Suprapubic skin (tissue), 4 donors: ENCODE measurements at places on chromosomes 5 and 9. TPM values are rescaled to one million over a fixed set of nuclear protein-coding genes. Genes with fewer than 3 reads are reported as not detected.

LEAP2 gene
- total RNA-seq, result 0.45 TPM

CNOT6 gene
- total RNA-seq, result 16.1 TPM

PKD2L2 gene
- not detected for total RNA-seq

HACD4 gene
- total RNA-seq, result 1.9 TPM

PTGES gene
- total RNA-seq, result 22.2 TPM

ADAMTS13 gene
- total RNA-seq, result 1.2 TPM

CFAP157 gene
- total RNA-seq, result 0.57 TPM

ERAP2 gene
- total RNA-seq, result 14.0 TPM

TMEM174 gene
- not detected for total RNA-seq

CMYA5 gene
- total RNA-seq, result 24.9 TPM

DNA sequence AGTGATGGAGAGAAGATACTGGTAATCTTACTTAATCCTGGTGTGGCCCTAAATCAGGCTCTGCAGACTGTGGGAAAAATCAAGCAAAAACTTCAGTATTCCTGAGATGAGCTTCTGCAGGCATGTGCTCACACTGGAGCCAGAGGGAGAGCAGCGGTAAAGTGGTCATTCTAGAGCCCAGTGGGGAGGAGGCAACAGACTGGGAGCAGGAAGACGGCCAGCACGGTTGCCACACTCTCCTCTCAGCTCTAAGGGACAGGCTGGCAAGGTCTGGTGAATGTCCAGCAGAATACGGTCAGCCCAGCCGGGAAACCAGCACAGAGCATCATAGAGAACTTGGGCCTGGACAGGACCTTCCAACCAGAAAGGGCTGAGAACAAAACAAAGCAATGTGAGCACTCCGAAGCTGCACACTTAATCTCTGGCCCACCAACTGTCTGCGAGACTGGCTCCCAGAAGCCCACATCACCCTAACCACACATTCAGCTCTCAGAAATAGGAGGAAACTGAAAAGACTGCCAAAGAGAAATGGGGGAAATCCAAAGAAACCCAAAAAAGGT, 30.3 kb downstream of the MED27 start:
- DNase-seq, result no peak

GRCh38 chr9:120889606-120890271, 12.8 kb upstream of the PHF19 start:
- DNase-seq, result no peak

- no peak for DNase-seq
These were observed 14.0 kb upstream of the CFAP95 start for GRCh38 chr9:69806627-69807026.

DNA sequence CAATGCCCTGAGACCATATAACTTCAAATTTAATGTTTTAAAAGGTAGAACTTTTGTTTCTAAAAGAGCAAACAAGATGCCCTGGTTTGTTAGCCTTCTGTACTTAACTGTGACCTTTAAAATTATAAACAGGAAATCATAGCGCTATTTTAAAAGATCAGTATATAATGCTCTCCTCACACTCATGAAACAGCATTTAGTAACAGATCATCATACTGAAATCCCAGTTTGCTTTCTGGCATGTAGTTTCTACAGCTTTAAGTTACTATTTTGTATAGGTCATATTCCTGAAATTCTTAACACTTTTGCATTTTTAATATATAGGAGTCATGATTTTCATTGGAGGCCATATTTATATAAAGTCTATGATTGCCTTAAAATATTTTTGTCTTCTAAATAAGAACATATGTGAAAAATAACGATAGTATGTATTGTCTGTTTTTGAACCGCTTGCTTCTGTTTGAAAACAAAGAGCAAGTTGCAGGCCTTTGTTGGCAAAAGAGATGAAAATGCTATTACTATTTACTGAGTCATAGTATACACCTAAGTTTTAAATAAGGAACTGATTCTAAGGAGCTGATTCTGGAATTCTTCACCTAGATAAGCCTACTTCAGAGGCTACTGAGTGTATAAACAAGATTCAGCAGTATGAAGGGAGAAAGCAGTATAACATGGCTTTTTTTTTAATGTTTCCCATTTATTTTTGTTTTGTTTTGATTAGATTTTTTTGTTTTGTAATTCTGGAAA, 20.5 kb downstream of the SRFBP1 start:
- DNase-seq, result no peak

DNA sequence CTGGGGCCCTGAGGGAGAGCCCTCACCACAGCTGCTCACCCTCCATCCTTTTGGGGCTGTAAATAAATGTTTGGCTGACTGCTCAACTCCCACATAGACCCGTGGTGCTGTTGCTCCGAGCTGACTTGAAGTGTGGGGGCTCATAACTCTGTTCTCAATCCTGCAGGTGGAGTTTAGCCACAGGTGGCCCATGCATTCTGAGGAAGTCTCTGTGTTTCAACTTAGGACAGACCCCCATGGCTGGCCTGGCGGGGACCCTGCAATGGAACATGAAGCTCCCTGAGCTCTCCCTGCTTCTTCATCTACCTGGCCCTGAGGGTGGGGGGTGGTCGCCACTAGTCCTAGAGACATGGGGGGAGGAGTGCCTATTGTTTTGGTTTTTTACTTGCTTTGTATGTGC, 19.7 kb downstream of the NDUFS6 start:
- DNase-seq, result no peak

DNA sequence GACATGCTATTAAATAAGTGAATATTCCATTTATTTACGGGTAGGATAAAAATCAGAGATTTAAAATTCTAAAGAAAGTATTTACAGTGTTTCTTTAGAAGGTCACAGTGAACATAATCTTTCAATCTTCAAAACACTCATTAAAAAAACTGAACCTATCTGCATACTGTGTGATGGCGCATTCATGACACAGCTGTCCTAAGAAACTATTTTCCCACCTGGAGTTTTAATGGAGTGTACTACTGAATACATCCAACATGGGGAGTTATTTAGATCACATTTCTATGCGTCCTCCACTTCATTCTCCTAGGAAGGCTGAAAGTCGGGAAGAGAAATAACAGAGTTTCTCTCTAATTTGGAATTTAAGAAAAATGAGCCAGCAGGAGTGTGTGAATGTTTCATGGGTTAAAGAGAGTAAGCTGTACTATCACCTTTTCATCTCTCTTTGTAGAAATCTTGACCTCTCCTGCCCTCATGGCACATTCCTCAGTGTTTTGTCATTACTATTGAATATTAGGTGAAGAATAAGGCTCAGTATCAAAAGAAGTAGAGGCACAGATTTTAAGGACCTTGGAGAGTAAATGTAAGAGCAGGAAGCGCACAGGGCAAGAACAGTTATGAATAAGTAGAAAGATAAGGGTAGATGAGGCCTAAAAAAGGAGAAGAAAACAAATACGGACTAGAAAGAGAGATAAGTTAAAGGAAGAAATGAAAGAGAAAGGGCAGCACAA, 551.2 kb upstream of the TUSC1 start:
- no peak for DNase-seq

GRCh38 chr9:72614067-72614466, 92.7 kb downstream of the TMC1 start:
- no peak for DNase-seq

- no peak for DNase-seq
These were observed 22.6 kb downstream of the PLAC8L1 start for GRCh38 chr5:146082798-146083197.

GRCh38 chr9:137798901-137799629, 78.5 kb upstream of the CACNA1B start:
- DNase-seq, result no peak

GRCh38 chr5:83946516-83946915, 225.9 kb upstream of the HAPLN1 start:
- DNase-seq, result no peak

GRCh38 chr5:30447431-30447830, 746.1 kb upstream of the CDH6 start:
- no peak for DNase-seq

- no peak for DNase-seq
These were observed 58.6 kb upstream of the RICTOR start for GRCh38 chr5:39132792-39133191.

GRCh38 chr9:109600142-109600541, 102.0 kb upstream of the PTPN3 start:
- DNase-seq, result no peak

DNA sequence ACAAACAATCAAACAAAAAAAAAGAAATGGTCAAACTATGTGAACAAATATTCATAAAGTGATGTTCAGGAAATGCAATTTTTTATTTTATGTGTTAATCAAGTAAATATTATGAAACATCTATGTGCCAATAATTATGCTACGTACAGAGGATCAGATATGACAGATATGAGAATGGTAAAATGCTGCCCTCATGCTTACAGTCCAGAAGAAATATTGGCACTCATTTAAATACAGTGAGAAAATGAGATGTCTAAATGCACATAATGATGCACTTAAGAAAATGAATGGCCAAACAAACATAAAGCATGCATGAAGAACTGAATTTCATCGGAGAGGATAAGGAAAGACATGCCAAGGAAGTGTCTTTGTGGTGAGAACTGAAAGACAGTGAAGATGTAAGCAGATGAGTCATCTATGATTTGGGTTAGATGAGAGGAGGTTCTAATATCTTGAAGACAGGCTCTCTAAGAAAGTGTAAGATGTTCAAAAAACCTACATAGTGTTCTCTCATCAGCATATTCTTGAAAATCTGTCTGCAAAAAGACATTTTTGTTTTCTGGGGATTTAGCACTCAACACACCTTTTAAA, 1231.1 kb upstream of the ACO1 start:
- no peak for DNase-seq

GRCh38 chr5:14834584-14835550, 36.7 kb downstream of the ANKH start:
- no peak for DNase-seq

DNA sequence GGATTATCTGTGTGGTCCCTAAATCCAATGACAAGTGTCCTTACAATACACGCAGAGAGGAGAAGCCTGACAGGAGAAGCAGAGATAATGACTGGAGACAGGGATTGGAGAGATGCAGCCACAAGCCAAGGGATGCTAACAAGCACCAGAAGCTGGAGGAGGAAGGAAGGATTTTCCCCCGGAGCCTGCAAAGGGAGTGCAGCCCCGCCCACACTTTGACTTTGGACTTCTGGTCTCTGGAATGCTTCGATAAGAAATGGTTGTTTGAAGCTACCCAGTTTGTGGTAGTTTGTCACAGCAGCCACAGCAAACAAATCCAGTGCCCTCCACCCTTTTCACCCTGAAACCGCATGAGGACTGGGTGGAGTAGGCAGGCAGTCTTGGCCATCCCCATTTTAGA, 77.2 kb upstream of the BOD1 start:
- DNase-seq, result no peak

DNA sequence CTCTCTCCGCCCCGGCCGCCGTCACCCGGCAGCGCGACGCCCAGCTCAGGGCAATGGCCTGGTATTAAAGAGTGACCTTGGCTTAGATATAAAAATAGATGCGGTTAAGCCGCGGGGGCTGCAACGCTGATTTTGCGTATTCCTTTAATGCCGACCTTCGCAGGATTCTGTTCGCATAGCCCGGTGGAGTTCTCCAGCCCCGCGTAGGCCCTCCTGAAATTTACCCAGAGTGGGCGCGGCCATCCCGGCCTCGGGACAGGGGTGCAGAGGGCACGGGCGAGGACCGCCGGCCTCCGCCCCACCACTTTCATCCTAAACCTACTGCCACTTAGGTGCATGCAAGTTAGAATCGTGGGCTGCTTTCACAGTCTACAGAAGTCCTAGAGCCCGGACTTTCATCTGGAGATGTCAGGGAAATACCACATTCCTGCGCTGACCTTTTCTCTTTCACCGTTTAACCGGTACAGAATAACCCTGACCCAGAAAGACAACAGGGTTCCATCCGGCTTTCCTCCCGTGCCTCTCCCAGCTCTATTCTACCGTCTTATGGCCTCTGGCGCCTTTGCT, 492 bp upstream of the FAM169A start:
- no peak for DNase-seq

GRCh38 chr9:27560457-27560856, 12.8 kb downstream of the C9orf72 start:
- DNase-seq, result no peak

DNA sequence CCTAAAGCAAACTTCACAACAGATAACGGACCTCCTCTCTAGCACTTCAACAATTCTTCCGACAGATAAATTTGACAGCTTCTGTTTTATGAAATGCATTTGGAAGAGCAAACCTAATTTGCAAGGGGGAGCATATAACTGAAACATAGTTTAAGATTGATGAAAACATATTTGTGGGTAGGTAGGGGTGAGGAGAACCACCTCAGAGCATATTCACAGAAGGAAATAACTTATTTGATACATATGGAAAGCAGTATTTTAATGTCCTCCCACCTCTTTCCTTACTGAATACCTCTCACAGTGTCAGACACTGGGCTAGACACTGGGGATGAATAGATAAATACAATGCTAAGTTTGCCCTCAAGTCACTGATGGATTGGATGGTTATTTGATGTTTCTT, 384.8 kb downstream of the MAT2B start:
- DNase-seq, result no peak

DNA sequence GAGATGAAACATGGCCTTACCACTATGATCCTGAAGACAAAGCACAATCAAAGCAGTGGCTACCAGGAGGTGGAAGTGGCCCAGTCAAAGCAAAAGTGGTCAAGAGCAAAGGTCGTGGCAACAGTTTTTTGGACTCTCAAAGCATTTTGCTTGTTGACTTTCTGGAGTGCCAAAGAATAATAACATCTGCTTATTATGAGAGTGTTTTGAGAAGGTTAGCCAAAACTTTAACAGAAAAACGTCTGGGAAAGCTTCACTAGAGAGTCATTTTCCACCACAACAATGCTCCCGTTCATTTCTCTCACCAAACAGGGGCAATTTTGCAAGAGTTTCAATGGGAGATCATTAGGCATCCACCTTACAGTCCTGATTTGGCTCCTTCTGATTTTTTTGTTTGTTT, 33.6 kb upstream of the MAMDC2 start:
- no peak for DNase-seq

- DNase-seq, result no peak
These were observed 23.5 kb upstream of the ALDOB start for GRCh38 chr9:101458963-101459631.

DNA sequence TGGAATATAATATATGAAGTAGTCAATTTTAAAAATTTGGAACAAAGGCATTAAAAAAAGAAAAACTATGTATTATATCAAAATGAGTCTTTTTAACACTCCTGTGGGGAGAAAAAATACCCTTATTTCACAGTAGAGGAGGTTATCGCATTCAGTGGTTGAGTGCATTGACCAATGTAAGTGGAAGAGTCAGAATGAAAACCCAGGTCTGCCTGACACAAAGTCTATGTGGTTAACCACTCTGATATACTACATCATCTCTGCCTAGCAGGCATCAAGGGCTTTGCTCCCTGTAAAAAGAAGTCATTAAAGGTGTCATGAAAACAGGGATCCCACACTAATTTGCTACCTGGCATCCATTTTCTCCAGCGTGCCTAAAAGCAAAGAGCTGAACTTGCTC, 417.2 kb upstream of the C9orf72 start:
- no peak for DNase-seq

DNA sequence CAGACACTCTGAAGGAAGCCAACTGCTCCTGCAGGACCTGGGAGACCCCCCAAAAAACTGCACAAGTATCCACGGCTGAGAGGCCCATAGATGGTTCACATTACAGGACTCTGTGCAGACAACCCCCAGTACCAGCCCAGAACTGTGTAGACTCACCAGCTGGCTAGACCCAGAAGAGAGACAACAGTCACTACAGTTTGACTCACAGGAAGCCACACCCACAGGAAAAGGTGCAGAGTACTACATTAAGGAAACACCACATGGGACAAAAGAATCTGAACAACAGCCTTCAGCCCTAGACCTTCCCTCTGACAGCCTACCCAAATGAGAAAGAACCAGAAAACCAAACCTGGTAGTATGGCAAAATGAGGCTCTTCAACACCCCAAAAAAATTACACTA, 281.2 kb upstream of the RGMB start:
- no peak for DNase-seq
